ENCODE measurements at places on chromosomes 4 and X. TPM values are rescaled to one million over a fixed set of nuclear protein-coding genes. Genes with fewer than 3 reads are reported as not detected.

DNA sequence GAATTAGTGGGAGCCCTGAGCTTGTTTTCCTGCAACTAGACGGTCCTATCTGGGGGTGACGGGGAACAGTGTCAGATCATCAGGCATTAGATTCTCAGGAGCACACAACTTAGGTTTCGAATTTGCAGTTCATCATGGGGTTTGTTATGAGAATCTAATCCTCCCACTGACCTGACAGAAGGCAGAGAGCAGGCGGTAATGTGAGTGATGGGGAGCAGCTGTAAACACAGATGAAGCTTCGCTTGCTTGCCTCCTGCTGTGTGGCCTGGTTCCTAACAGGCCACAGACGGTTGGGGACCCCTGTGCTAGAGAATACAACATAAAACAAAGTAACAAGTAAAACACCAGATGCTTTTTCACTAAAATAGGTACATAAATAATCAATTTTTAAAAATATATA is 86.2 kb upstream of the BLTP1 start:
- DNase-seq: no peak

SMPX gene
- total RNA-seq: 36.1 TPM

TNMD gene
- total RNA-seq: not detected

DNA sequence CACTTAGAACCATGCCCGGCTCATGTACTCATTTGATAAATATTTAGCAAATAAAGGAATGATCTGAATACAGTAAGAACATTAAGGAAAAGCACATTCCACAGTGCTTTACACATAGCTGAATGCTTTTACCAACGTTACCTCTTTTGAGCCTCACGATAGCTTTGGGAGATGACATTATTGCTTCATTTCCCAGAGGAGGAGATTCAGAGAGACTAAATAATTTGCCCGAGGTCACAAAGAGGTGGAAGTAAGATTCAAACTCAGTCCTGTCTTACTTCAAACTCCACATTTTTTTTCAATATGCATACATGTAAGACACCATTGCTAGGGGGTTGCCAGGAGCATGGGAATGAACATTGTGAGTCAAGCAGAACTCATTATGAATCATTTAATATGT is 538.5 kb downstream of the BCOR start:
- no peak for DNase-seq

DNA sequence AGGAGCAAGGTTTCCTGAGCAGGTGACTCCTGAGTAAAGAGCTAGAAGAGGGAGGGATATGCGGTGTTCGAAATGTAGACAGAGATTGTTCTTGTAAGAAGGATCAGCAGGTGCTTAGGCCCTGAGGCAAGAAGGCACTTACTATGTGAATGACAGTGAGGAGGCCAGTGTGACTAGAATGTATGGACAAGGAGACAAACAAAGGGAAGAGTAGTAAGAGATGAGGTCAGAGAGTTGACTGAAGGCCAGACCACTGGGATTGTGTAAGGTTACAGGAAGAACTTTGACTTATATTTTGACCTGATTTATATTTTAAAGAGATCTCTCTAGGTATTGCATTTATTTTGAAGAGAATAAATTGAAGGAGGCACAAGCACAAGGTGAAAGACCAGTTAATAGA is 118.4 kb upstream of the ENPEP start:
- DNase-seq: no peak

CCSER1 gene
- 4.2 TPM for total RNA-seq
